Esophagus squamous epithelium (tissue), 5 donors: ENCODE measurements at places on chromosomes 7 and 10. TPM values are rescaled to one million over a fixed set of nuclear protein-coding genes. Genes with fewer than 3 reads are reported as not detected.
A peak's percentile ranks its signal among the peaks of the same experiment; 100 is the strongest.

DNA sequence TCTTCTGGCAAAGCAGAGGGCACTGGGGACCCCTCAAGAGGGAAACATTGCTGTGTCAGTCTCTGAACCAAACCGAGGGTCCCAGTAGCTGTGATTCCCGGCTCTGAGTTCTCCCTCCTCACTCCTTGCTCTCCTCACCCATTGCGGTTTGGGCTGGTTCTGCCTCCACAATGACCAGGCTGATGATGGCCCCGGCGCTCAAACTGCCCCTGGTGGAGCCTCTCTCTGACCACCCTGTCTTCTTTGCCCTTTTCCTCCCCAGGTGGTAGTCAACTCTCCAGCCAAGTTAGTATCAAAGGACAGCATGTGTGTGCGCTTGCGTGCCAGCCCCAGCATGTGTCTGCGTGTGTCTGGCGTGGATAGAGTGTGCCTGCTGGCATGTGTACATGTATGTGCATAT lies 17.1 kb downstream of the LDB3 start:
- no peaks in the 10 kb centered on the region for H3K36me3 ChIP-seq
- peak overlapping the region; percentile 80 for H3K27ac ChIP-seq
- H3K4me3 ChIP-seq, result no peak overlapping the region
- DNase-seq, result no peak
- peaks cover 65% of the 10 kb centered on the region for H3K4me1 ChIP-seq

DNA sequence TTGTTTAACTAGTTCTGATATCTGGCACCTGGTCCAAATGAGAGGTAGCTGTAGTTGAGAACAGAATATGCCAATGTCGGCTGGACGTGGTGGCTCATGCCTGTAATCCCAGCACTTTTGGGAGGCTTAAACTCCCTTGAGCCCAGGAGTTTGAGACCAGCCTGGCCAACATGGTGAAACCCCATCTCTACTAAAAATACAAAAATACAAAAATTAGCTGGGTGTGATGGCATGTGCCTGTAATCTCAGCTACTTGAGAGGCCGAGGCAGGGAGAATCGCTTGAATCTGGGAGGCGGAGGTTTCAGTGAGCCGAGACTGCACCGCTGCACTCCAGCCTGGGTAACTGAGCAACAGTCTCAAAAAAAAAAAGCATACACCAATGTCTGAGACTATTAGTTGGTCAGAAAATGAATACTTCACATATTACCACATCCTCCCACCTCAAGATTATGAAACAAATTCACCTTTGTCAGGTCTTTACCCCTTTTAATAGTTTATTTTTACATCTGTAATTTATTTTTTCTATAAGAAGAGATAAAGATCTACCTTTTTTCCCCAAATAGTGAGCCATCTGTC lies 38.8 kb downstream of the EPC1 start:
- H3K27me3 ChIP-seq, result no peaks in the 10 kb centered on the region
- no peaks in the 10 kb centered on the region for H3K4me1 ChIP-seq
- no peak for DNase-seq
- no peak overlapping the region for H3K4me3 ChIP-seq

GRCh38 chr7:154783281-154783909 lies 219.5 kb downstream of the PAXIP1 start:
- H3K27me3 ChIP-seq, result no peaks in the 10 kb centered on the region
- no peaks in the 10 kb centered on the region for H3K4me1 ChIP-seq
- no peak overlapping the region for H3K4me3 ChIP-seq
- no peaks in the 10 kb centered on the region for H3K36me3 ChIP-seq

DNA sequence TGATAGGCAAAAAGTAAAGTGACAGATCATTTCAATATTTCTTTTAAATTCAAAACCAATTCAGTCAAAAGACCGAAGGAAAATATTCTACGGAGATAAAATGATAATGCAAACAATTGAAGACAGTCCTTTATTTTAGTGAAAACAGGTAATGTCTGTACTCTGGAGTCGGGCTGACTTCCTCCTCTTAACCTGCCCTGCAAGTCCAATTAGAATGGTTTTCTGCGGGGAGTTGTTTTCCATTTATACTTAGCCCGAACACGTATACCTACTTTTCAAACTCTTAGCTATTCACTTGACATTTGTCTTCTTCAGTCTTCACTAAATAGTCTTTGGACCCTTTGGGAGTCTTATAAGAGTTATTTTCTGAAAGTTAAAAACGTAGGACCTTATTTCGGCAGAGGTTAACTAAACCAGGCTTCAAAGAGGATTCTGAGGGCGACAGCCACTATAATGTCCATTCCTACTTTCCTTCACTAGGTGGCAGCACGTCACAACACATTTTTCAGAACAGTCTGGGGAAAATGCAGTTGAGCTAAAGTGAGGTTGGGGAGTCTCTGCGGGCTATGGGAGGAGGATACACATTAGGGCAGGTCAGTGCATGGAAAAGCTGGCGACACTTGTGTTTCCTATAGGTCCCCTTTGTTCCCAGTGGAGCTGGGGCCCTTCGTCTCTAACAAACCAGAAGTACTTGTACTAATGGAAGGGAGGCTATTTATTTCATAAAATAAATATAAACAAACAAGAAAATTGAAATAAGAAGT lies 472.0 kb downstream of the KCNMA1 start:
- H3K27ac ChIP-seq, result no peak overlapping the region
- no peak for DNase-seq
- no peaks in the 10 kb centered on the region for H3K27me3 ChIP-seq
- H3K4me3 ChIP-seq, result no peak overlapping the region
- H3K36me3 ChIP-seq, result no peaks in the 10 kb centered on the region

GRCh38 chr7:18458830-18459229 lies 36.7 kb upstream of the HDAC9 start:
- no peak overlapping the region for H3K4me3 ChIP-seq
- no peak for DNase-seq
- no peaks in the 10 kb centered on the region for H3K36me3 ChIP-seq
- no peaks in the 10 kb centered on the region for H3K4me1 ChIP-seq
- no peak overlapping the region for H3K27ac ChIP-seq

DNA sequence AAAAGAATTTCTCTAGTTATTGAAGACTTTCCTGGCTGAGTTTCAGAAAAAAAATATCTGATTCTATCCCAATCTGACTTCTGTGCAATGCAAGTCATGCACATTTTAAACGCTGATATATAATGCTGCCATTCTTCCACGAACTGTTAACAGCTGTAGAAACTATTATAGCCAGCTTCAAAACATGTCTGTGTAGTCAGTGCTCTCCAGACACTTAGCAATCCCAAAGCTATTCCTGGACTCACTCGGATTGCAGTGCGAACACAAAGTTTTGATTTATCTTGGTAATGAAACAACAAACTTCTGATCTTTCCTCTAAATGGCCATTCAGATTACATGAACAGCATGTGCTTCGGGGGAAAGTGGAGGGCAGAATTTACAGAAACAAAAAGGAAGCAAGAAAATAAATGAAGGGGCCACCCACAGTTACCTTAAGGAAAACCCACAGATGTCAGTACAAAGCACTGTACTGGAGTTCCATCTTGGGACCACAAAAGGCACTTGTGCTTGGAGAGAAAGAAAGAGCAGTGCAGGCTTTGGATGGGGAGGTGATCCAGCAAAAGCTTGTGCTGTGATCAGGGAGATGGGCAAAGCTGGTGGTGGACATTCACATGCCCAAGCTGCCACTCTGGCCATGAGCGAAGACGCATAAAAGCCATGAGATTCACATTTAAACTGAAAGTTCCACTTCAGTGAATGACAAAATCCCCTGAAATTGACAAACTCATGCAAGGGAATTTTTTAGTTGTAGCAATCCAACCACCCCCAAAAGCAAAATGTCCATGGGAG lies 32.1 kb upstream of the ADO start:
- no peaks in the 10 kb centered on the region for H3K4me1 ChIP-seq
- no peak for DNase-seq
- no peak overlapping the region for H3K4me3 ChIP-seq

DNA sequence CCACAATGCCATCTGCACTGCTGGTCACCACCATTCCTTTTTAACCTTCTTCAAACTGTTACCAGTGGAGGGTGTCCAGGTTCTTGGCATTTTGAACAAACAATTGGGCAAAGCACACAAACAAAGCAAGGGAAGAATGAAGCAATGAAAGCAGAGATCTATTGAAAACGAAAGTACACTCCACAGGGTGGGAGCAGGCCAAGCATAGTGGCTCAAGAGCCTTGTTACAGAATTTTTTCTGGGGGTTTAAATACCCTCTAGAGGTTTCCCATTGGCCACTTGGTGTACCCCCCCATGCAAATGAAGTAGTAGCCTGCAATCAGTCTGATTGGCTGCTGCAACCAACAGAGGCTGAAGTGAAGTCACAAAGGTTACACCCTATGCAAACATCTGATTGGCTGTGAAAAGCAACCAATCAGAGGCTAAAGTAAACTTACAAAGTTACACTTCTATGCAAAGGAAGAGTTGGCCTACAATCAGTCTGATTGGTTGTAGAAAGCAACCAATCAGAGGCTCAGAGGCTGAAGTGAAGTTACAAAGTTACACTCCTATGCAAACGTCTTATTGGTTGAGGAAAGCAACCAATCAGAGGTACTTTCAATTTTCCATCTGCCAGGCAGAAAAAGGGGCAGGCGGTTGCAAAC lies 103.2 kb upstream of the WAC start:
- H3K4me1 ChIP-seq, result no peaks in the 10 kb centered on the region
- H3K27ac ChIP-seq, result no peak overlapping the region
- H3K27me3 ChIP-seq, result no peaks in the 10 kb centered on the region
- no peak for DNase-seq
- no peaks in the 10 kb centered on the region for H3K36me3 ChIP-seq
- H3K4me3 ChIP-seq, result no peak overlapping the region

DNA sequence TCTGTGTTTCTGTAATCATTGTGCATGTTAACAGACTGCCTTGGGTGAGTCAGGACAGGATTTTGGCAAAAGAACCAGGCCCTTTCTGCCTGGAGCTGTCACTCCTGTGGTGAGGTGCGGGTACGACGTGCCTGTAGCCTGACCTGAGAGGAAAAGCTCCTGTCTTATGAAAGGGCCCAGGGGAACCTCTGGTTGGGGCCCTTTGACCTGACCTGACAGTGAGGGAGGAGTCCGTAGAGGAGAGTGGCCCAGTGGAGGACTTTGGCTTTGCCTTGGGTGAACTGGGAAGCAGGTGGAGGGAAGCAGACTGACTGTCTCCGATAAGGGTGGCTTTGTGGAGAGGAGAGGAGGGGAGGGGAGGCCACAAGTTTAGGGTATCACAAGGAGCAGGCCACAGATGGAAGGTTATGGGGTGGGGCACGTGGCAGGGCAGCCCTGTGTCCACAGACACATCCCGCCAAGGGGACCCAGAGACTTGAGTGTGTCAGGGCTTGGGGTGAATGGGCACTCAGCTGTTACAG lies 6.9 kb downstream of the PFKP start:
- DNase-seq, result no peak
- peaks cover 19% of the 10 kb centered on the region for H3K4me1 ChIP-seq
- peak overlapping the region; percentile 54 for H3K27ac ChIP-seq
- H3K4me3 ChIP-seq, result no peak overlapping the region

GRCh38 chr7:157005456-157006204 lies 4.8 kb downstream of the MNX1 start:
- H3K27me3 ChIP-seq, result peaks cover 28% of the 10 kb centered on the region
- no peak overlapping the region for H3K27ac ChIP-seq
- DNase-seq, result no peak

DNA sequence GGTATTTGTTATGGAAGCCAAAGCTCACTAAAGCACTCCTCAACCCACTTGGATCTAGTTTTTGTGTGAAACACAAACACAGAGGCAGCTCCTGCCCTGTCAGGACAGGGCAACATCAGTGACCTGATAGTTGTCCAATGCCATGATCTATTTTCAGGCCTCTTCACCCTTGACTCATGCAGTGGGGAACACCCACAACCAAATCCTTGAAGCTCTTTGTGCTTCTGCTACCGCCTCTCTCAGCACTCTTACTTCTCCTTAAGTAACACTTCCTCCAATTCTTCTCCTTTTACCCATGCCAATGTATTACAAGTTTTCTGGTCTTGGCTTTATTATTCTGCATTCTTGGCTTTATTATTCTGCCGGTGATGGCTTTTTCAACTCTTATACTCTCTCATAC lies 425.3 kb downstream of the INHBA start:
- no peak overlapping the region for H3K27ac ChIP-seq
- H3K36me3 ChIP-seq, result no peaks in the 10 kb centered on the region
- DNase-seq, result no peak
- no peaks in the 10 kb centered on the region for H3K27me3 ChIP-seq
- no peaks in the 10 kb centered on the region for H3K4me1 ChIP-seq
- no peak overlapping the region for H3K4me3 ChIP-seq

DNA sequence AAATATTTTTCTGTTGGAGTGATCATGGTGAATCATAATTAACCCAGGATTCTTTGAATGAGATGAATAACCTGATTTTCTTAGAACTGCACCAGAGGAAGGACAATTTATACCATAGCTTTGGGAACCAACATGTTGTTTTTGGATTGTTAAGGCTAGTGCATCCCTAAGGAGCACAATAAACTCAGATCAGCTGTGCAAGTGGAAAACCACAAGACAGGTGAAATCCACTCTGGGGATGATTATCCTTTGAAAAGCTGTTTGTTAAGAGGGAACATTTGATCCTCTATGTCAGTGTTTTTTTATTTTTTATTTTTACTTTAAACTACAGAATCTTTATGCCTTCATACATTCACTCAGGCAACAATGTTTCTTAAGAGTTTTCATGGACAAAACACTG lies 232.1 kb upstream of the PCLO start:
- no peaks in the 10 kb centered on the region for H3K27me3 ChIP-seq
- no peaks in the 10 kb centered on the region for H3K4me1 ChIP-seq
- H3K27ac ChIP-seq, result no peak overlapping the region
- H3K36me3 ChIP-seq, result no peaks in the 10 kb centered on the region
- no peak for DNase-seq
- H3K4me3 ChIP-seq, result no peak overlapping the region

GRCh38 chr10:86204421-86205305 lies 161.9 kb downstream of the GRID1 start:
- H3K36me3 ChIP-seq, result no peaks in the 10 kb centered on the region
- no peak overlapping the region for H3K27ac ChIP-seq
- H3K4me3 ChIP-seq, result no peak overlapping the region
- no peaks in the 10 kb centered on the region for H3K4me1 ChIP-seq

DNA sequence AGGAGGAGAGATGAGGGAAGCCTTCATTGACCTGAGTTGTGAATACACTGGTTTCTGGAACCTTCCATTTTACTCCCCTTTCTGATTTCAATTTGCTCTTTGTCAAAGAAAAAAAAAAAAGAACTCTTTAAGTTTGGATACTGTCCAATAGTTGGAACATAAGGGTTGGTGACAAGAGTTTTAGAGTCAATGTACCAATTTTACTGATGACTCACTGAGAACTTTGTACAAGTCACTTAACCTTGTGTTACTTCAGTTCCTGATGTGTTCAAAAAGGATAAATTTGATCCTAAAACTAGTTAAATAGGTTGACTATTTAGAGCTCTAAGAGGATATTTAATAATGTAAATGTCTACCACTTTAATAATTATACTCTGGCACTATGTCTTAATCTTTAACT lies 4.1 kb upstream of the CDK14 start:
- no peaks in the 10 kb centered on the region for H3K27me3 ChIP-seq
- no peaks in the 10 kb centered on the region for H3K36me3 ChIP-seq
- no peak overlapping the region for H3K4me3 ChIP-seq

The MYOZ1 gene
- 0.79 TPM for total RNA-seq

The KCNH2 gene
- 2.5 TPM for total RNA-seq

The CDC14C gene
- total RNA-seq, result not detected

The HOGA1 gene
- total RNA-seq, result 1.0 TPM

The ICA1 gene
- total RNA-seq, result 12.6 TPM

The KIAA1549 gene
- total RNA-seq, result 2.1 TPM

The CDK14 gene
- total RNA-seq, result 0.53 TPM
